ENCODE measurements at places on chromosomes 1 and 21.

DNA sequence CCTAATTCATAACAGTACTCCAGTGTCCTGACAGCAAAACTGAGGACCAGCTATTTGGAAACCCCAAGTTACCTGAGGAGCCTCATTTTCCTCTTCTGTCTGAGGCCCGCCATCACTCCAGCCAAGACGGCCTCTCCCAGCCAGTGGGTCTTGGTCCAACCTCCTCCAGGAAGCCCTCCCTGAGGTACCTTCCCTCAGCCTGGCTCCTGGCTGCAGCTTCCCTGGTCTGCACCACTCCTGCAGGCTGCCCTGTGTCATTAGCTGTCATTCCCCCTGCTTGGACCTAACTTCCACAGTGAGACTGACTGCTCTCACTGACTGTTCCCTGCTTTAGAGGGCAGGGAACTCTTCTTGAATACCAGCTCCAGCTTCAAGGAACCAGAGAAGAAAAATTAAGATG lies 33.0 kb downstream of the BCAR3 start:
- no peak for DNase-seq

DNA sequence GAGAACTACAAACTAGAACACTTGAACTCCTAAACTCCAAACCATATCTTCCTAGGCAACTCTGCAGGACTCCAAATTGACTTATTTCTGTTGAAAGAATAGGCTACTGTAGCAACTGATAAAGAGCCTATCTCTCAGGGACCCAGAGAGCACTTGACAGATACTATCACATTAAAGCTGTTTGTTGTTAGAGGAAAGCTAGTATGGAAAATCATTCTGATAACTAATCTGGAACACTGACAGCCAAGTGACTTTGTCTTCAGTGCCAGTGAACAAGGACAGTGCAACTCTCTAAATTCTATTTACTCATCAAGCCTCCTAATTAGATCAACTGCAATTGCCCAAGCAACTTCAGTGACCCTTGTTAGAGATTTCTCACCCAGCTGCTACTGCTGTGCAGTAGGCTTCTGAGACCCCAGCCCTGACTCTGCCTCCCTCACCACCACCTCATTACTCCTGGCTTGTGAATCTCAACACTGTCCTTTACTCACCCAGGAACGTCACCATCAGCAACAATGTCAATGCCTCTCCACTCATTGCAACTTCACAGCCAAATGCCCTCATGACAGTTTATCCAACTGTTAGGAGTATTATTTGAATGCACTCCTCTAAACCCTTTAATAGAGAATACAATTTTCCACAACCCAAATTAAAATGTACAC lies 7.4 kb upstream of the RGS13 start:
- no peak for DNase-seq

- no peak for DNase-seq
Measured at GRCh38 chr1:154895798-154896197, 25.7 kb upstream of the KCNN3 start.

- no peak for DNase-seq
Measured at GRCh38 chr1:194586302-194586701, 1399.9 kb upstream of the B3GALT2 start.

GRCh38 chr1:183942933-183943693 lies 94.4 kb downstream of the COLGALT2 start:
- DNase-seq: no peak

GRCh38 chr1:244273845-244274619 lies 177.7 kb downstream of the ADSS2 start:
- no peak for DNase-seq

- DNase-seq: no peak
Measured at GRCh38 chr1:218273762-218274479, 11.2 kb upstream of the RRP15 start.

DNA sequence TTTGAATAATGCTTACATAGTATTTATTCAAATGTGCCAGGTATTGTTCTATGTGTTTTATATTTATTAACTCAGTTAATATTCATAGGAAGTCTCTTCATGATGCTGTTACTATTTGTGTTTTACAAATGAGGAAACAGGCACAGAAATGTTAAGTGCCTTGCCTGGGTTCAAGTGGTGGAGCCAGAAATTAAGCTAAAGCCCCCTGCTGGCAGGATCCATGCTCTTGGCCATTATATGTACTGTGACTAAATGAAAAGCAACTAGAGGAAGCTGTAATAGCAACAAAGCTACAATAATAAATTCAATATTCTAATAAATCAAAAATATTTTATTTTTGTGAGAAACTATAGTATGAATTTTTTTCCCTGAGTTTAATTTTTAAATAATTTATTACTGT lies 30.0 kb downstream of the IARS2 start:
- no peak for DNase-seq

DNA sequence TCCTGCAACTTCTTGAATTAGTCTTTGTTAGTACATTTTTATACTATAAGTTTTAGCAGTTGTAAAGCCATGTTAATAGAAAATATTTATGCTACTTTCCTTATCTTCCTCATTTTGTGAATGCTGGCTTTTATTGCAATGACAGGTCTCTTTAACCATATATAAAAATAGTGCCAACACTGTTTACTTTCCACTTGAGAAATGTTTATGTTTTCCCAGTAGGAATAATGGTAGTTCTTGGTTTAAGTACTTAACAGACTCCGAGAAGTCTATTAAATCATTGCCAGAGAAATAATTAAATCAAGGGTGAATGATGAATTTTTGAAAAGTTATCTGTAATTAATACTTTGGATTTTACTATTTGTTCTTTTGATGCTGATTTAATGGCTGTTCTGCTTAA lies 9.7 kb downstream of the CHML start:
- no peak for DNase-seq

DNA sequence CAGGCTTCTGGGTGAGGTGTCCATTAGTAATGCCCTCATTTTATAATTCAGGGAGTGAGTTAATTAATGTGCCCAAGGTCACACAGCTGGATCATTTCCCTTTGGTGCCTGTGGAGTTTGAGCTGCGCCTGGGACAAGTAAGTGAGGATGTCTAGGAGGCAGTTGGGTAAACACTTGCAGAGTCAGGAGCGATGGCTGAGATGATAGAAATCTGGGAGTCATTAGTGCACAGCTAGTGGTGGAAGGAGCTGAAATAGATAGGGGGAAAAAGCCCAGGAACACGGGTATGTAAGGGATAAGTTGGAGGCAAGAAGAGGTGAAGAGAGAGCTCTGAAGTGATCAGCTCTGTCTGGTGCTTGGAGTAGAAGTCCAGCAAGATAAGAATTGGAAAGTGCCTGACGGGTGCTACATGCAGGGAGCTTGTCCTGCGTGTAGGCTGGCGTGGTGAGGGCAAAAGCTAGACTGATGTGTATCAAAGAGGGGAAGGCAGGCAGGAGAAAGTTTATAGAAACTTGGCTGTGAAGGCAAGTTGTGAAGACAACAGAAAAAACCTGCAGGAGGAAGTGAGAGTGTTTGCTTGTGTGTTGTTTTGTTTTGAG lies 1.7 kb upstream of the SCAF4 start:
- DNase-seq: no peak

DNA sequence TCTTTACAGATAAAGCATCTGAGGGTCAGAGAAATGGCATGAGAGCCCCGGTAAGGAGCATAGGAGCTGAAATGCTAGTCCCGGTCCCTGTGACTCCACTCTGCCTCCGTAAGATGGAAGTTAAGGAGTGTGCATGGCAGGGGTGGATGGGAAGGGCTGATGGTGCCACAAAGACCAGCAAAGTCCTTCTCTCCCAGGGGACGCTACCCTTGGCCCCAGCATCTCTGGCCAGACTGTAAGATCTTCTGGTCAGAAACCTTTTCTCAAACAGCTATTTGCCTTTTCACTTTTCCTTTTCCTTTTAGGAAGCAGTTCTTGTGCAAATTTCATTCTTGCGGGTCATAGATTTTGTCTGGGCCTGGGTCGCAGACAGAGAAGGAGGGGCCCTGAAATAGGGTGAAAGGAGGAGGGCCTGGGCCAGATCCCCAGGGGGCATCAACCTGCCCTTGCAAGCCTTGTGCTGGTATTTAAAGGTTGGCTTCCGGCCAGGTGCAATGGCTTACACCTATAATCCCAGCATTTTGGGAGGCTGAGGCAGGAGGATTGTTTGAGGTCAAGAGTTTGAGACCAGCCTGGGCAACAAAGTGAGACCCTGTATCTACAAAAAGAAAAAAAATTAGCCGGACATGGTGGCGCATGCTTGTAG lies 14.4 kb upstream of the EPS8L3 start:
- no peak for DNase-seq

GRCh38 chr1:210743038-210743437 lies 390.9 kb downstream of the KCNH1 start:
- DNase-seq: no peak

- no peak for DNase-seq
Measured at GRCh38 chr1:199226163-199226562, 587.3 kb downstream of the PTPRC start.

GRCh38 chr1:79441238-79441637 lies 434.7 kb upstream of the ADGRL4 start:
- no peak for DNase-seq

- DNase-seq: no peak
Measured at GRCh38 chr1:191043066-191043465, 565.4 kb upstream of the BRINP3 start.

DNA sequence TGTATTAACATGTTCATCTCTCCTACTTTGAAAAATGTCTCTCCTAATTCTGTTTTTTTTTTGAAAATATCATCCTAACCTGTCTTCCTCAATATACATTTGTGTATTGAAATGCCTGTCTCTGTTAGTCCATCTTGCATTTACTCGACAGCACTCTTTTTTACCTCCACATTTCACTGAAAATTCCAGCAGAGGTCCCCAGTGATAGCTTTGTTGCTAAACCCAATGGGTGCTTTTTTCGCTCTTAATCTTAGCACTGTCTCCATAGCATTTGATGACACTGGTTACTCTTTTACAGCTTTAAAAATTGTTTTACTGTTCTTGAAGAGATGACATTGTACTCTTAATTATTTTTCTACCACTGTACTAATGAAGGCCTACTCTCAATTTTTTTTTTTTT lies 10.8 kb downstream of the OSBPL9 start:
- DNase-seq: no peak

- no peak for DNase-seq
Measured at GRCh38 chr1:248857749-248858095, 1.2 kb downstream of the ZNF692 start.

DNA sequence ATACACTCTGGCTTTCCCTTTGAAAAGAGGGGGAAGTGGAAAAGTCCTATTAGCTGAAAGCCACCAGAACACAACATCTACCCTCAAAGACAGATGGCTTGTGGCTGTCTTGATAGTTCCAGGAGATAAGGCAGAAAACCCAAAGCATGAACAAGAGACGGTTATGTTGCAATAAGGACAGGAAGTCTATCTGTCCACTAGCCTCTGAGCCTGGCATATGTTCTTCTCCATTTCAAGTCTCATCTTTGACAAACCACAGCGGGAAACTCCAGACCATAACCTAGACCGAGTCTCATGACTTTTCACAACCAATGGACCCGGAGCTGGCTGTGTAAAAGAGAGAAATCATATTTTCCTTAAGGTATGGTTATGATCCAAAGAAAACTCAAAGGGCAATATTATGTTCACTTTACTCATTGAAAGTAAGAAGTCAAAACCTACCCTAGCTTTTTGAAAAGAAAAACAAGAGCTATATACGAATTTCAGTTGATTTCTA lies 33.8 kb downstream of the DUSP10 start:
- no peak for DNase-seq

DNA sequence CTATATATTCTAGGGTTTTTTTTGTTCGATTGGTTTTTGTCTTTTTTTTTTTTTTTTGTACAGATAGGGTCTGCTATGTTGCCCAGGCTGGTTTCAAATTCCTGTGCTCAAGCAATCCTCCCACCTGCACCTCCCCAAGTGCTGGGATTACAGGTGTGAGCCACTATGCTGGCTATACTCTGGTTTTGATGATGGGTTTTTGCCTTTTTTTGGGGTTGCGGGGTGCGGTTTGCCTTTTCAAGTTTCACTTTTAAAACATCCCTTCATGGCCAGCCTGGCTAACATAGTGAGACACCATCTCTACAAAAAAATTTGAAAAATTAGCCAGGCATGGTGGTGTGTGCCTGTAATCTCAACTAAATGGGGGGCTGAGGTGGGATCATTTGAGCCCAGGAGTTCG lies 10.0 kb downstream of the KDM5B start:
- DNase-seq: no peak

- no peak for DNase-seq
Measured at GRCh38 chr1:75520862-75521475, 89.9 kb downstream of the SLC44A5 start.

DNA sequence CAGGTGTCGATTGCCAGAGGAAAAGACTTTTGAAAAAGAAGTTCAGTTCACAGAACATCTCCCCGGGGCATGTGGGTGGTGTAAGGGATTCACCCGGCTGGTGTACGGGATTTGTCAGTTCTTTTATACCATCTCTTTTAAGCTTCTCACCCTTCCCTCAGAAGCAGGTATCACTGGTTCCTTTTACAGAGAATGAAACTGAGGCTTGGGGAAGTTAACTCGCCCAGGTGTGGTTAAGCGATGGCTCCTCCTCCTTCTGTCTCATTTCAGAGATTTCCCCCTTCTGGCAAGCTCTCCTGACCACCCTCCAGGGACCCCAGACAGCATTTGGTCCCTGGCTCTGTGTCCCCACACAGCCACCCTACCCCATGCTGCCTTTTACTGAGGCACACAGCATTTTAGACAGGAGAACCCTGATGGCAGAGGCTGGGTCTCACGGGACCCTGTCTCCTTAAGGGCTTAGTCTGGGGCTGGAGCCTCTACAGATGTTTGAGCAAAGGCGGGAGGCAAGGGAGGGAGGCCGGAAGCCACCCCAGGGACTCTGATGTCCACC lies 2.8 kb upstream of the ECE1 start:
- DNase-seq: no peak

- no peak for DNase-seq
Measured at GRCh38 chr1:91535441-91535840, 34.8 kb downstream of the CDC7 start.

GRCh38 chr1:3699596-3699995 lies 47.3 kb downstream of the TP73 start:
- no peak for DNase-seq

GRCh38 chr1:203401199-203401877 lies 50.4 kb upstream of the FMOD start:
- no peak for DNase-seq

GRCh38 chr1:26281971-26282370 lies 2.1 kb downstream of the SH3BGRL3 start:
- no peak for DNase-seq

- no peak for DNase-seq
Measured at GRCh38 chr1:91872559-91873081, 13.3 kb downstream of the TGFBR3 start.

DNA sequence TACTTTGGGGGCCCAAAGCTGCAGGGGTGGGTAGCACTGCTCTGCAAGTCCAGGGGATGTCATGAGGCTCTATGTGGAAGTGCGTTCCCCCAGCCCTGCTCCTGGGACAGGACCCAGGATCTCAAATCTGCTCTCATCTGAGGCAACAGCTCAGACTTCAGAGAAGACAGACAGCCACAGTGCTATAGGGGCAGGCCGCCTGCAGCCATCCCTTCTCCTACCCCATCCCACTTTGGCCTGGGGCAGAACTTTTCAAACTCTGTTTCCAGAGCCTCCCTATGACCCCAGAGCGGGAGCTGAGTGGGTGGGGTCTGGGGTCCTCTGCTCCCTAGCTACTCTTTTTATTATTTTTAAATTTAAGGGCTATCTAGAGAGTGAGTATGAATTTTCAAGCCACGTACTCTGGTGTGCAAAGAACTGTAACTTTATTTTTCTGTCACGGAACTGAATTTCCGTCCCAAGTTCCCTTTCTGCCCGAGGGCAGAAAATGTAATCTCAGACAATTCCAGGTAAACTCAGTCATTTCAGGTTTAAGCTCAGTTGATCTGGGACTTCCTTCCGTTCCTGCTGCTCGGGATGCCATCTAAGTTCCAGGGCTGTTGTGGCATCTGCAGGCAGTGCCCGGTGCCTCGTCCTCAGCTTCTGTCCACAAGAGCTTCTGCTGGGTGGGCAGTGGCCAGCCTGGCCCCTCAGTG lies 98.3 kb downstream of the ACTL8 start:
- DNase-seq: no peak
